ENCODE measurements at places on chromosomes 2 and 18.

GRCh38 chr18:49988101-49988500, 174.8 kb upstream of the ACAA2 start:
- DNase-seq: no peak

- DNase-seq: no peak
Observed at GRCh38 chr2:98913916-98914712, 21.9 kb downstream of the CRACDL start.

- DNase-seq: peak; percentile 45
Observed at GRCh38 chr2:128317181-128317898, 1.3 kb downstream of the HS6ST1 start.

DNA sequence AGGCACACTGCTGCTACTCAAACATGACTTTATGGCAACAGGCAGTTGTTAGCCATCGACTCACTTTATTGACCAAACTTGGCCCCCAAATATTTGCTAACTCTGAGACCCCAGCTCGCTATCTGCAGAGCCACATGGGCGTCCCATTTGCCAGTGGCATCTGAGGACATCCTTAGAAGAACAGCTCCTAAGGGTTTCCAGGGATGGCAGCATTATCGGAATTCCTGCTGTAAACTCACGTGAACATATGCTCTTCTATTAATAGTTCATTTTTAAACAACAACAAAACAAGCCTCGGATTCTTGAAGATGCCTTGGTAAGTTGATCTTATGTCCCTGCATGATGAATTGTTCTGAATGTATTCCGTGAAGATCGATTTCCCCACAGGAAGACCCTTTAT, 181.0 kb downstream of the LDLRAD4 start:
- DNase-seq: no peak
